ENCODE measurements at places on chromosomes 3 and 15. TPM values are rescaled to one million over a fixed set of nuclear protein-coding genes. Genes with fewer than 3 reads are reported as not detected.

DNA sequence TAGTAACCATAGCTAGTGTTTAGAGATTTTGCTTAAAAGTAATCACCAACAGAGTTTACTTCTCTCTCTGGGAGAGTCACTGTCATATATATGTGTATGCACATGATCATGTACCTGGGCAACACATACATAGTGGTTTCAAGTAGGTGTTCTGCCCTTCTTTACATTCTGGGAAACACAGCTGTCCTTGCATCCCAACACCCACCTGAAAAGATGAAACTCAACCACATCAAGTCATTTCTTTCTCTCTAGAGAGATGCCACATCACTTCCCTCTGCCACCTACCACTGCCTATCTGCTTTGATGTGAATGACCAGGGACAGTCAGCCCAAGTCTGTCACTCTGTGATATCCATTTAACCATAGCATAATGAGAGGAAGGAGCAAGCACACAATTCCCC lies 155.8 kb upstream of the GADL1 start:
- DNase-seq, result no peak

Gene MST1
- 8.3 TPM for total RNA-seq

DNA sequence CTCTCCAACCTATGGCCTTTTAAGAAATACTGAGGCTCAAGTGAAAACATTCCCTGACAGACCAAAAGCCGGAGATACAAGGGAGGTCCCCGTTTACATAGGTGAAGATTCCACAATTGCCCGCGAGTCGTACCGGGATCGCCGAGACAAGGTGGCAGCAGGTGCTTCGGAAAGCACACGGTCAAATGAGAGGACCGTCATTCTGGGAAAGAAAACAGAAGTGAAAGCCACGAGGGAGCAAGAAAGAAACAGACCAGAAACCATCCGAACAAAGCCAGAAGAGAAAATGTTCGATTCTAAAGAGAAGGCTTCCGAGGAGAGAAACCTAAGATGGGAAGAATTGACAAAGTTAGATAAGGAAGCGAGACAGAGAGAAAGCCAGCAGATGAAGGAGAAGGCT lies 24.8 kb downstream of the SYNM start:
- DNase-seq, result no peak

Gene SH2D7
- not detected for total RNA-seq

Gene CIDEC
- 0.17 TPM for total RNA-seq
